ENCODE measurements at places on chromosomes 6 and 20. TPM values are rescaled to one million over a fixed set of nuclear protein-coding genes. Genes with fewer than 3 reads are reported as not detected.

Gene ZNF334
- total RNA-seq = 0.99 TPM

Gene CST2
- total RNA-seq = not detected

DNA sequence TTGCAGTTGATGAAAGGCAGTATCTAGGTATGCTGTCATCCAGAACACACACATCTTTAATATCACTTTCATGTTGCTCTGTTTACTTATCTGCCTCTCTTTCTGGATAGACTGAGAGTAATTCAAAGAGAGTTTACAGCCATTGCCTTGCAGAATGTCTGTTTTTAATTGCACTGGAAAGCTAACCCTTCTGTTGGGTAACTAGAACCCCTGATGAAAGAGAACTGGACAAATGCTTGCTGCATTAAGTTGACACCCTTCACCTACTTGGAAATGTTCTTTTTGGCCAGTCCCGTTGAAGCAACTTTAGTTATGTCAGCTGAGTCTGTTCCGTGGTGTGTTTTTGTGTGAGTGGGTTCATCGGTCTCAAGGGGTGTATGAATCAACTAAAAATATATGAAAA is 383.8 kb upstream of the CITED2 start:
- DNase-seq = no peak

DNA sequence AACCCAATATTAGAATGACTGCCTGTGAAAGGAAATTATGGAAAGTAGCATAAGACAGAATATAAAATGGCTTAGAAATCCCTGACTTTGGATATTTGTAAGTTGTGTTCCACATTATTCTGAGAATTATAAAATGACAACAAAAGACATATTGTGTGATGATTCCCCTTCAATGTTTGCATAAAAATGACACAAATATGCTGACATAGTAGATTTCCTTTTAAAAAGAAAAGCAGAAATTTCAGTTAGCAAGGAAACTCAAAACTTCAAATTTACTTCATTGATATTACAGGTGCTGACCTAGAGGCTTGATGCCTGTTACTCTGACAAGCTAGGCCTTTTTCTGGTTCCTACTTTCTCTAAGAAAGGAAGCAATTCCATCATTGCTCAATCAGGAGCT is 816.9 kb upstream of the HS3ST5 start:
- DNase-seq = no peak
